ENCODE measurements at places on chromosomes 1 and 21.

- no peak for DNase-seq
Measured at GRCh38 chr1:11379851-11380250, 99.1 kb upstream of the DISP3 start.

- no peak for DNase-seq
Measured at GRCh38 chr1:169483500-169483966, 2.2 kb downstream of the SLC19A2 start.

DNA sequence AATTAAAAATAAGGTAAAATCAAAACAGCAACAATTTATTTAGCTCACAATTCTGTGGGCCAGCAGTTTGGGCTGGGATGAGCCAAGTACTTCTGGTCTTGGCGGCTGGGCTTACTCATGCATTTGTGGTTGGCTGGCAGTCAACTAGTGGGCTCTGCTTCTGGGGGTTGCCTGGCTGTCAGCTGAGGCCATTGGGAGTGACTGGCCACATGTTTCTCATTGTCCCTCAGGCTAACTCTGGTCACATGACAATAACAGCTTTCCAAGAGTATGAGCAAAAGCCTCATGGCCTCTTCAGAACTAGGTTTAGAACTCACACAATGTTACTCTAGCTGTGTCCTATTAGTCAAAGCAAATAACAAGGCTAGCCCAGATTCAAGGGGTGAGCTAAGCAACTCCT, 15.6 kb upstream of the CHIA start:
- DNase-seq, result no peak

DNA sequence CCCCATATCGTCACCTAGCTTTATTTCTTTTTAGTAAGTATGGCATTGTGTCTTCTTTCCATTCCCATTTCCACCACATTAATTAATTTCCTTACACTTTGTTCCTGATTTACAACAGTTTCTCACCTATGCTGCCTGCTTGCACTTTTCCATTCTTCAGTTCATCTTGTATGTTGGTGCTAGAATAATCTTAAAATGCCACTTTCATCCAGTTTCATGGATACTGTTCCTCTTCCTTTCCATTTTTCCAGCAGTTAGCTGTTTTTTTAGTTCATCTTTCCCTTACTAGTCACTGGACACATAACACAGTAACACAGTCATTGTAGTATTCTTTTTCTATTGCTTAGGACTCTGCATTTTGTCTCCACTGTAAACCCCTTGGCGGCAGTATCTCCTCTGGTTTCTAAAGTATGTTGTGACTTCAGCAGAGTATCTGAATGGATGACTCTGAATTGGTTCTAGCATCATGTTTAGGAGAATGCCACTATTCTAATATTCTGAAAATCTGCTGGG, 2.1 kb downstream of the CDC7 start:
- DNase-seq, result no peak

GRCh38 chr1:246784621-246785493, 60.6 kb downstream of the SCCPDH start:
- DNase-seq, result no peak
